Fibroblast of pulmonary artery (primary cell): ENCODE measurements at places on chromosomes 5 and 9.
A peak's percentile ranks its signal among the peaks of the same experiment; 100 is the strongest.

GRCh38 chr5:81542242-81542641, 148.3 kb upstream of the ACOT12 start:
- DNase-seq, result no peak

GRCh38 chr5:154351566-154351965, 94.2 kb upstream of the SAP30L start:
- no peak for DNase-seq

DNA sequence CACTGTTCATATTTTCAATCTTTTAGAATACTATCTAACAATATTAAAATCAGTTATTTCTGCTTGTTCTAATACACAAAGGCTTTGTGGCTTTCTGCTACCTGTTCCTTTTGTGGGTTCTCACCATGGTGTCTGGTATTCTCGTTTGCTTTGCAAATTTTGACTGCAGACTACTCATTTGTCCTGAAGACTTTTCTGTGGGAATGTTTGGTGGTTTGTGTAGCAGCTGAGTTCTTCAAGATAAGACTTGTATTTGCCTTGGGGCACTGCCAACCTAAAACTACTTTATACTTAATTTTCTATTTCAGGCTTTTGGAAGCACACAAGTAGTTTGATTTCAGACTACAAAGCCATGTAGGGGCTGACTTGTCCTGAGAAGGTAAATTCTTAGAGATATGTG, 11.1 kb downstream of the IL33 start:
- DNase-seq, result peak; percentile 85

GRCh38 chr5:135582099-135582781, 3.4 kb upstream of the CXCL14 start:
- DNase-seq, result no peak

GRCh38 chr9:28650327-28650726, 1077.0 kb upstream of the C9orf72 start:
- DNase-seq, result no peak

GRCh38 chr5:43533646-43534045, 18.7 kb upstream of the C5orf34 start:
- no peak for DNase-seq

DNA sequence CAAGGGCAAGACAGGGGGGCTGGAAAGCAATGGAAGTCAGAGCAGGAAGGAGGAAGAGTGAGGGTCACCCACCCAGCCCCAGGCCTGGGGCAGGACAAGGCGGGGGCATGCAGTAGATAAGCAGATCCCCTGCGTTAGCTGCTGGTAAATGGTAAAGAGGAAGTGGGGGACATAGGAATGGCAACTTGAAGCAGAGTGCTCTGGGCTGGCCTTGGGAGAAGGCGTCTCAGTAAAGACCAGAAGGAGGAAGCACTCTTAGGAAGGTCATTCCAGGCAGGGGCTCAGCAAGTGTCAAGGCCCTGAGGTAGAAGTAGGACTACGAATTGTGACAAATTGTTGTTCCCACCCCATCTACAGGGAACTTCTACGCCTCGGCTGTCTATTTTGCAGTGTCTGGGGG, 15.1 kb downstream of the TCOF1 start:
- no peak for DNase-seq

GRCh38 chr5:72152545-72152944, 45.3 kb downstream of the MAP1B start:
- DNase-seq, result no peak

DNA sequence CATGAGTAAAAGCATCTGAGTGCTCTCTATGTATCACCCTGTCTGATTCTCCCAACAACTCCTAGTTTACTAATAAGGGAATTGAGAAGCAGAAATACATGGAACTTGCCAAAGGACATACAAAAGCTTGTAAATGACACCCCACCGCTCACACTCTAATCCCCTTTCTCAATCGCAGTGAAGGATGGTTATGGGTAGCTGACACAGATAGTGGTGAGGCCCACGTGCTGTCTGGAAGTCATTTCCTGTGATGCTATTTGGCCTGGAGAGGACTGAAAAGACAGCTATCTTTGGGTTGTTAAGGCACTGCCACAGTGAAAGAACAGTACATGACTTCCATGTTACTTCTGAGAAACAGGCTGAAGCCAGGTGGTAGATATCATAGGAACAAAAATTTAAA, 117.0 kb downstream of the GLIS3 start:
- DNase-seq, result no peak

GRCh38 chr9:115513148-115513547, 395.2 kb upstream of the TNC start:
- no peak for DNase-seq

GRCh38 chr5:89844548-89844947, 565.0 kb downstream of the CETN3 start:
- DNase-seq, result no peak

- peak; percentile 91 for DNase-seq
These were observed 34.7 kb downstream of the LMNB1 start for GRCh38 chr5:126811515-126812198.

- DNase-seq, result no peak
These were observed 74.6 kb downstream of the GOLPH3 start for GRCh38 chr5:32099486-32100035.

DNA sequence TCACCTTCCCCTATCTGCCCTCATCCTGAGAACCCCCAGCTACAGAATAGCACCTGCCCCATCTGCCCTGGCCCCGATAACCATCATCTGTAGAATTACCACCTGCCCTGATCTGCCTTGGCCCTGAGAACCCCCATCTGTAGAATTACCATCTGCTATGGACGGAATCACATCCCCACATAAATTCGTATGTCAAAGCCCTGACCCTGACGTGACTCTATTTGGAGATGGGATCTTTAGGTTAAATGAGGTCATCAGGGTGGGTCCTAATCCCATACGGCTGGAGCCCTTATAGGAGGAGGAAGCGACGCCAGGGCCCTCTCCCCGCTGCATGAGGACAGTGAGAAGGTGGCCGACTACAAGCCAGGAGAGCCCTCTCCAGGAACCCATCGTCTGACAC, 32.6 kb downstream of the SARDH start:
- no peak for DNase-seq

DNA sequence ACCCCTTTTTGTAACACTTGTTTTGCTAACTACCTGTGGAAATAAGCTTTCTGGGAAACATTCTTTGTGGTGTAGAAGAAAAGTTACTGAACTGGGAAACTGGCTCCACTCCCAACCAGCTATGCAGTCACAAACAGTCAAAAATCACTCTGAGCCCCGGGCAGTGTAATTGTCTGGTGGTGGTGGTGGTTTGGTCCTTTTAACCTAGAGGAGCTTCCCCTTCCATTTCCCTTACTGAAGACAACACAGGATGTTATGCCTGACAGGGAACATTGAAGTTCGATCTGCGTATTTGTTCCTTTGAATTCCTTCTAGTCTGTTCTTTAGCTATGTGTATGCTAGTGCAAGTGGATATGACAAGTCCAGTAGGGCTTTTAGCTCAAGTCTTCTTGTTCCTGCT, 56.8 kb upstream of the TBCA start:
- DNase-seq, result no peak

DNA sequence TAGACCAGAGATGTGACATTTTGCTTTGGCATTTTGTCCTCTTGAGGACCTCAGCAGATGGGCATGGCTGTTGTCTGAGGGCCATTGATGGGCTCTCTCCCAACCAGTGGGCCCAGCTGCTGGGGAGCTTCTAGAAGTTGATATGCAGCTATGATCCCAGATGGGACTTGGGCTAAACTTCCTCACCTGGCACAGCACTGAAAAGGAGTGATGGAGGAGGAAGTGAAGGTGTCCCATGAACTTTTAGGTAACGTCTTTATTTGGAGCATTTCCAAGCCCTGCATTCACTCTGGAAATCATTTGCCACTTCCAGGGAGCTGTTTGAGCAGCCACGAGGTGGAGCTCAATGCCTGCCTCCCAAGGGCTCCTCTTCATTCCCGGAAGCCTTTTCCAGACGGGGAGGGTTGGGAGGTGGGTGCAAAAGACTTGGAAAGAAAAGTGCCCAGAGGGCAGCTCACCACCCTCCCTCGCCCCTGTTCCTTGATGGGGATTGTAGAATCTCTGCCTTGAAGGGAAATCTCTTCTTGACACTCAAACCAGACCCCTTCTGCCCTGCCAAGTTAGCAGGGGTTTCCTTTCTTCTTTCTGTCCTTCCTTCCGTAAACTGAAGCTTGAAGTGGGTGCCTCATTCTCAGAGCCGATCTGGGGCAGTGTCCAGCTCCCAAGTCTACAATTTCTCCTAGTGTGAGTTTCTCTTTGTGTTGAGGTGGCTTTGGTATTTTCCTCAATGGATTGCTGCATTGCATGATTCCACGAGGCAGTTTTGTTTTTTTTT, 18.1 kb upstream of the NEUROG1 start:
- DNase-seq, result peak; percentile 14

DNA sequence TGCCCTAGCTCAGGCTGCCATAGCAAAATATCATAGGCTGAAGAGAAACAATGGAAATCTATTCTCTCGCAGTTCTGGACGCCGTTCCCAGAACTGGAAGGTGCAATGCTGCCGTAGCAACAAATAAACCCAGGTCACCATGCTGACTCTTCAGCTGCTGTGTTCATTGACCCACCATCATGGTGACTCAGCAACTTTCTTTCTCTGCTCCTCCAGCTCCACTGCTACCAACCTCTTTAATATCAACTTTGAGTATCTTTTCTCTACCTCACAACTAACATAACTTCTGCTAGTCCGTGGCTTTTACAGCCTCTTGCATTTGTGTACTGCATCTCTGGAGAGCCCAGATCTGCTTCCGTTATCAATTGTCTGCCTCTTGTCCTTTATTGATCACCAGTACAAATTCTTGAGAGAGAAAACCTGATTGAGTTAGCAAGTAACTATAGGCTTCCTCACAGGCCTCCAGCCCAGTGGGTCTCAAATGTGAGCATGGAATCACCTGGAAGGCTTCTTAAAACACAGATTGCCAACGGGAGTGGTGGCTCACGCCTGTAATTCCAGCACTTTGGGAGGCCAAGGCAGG, 47.3 kb upstream of the SLC30A5 start:
- no peak for DNase-seq

DNA sequence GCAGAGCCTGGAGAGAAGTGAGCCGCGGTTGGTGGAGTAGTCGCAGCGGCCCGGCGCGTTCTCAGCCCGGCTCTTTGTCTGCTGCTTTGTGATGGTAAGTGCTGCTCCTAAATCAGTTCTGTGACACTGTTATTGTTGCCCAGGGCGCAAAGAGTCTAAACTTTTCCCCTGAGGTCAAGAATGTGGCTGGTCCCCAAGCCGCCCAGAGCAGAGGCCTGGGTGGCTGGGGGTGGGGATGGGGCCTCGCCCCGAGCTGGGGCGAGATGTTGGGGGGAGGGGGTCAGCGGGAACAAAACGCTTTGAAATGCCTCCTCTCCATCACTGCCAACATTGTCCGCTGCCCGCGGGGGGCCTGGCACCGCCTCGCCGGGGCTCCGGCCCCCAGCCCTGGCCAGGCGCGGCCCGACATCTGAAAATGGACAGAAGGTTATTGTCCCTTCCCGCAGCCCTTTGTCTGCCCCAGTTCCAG, 11.7 kb upstream of the CERCAM start:
- no peak for DNase-seq

- DNase-seq, result no peak
These were observed 41.1 kb upstream of the SELENOP start for GRCh38 chr5:42852826-42853225.

- DNase-seq, result no peak
These were observed 4.3 kb downstream of the EEIG1 start for GRCh38 chr9:127976498-127976897.

- DNase-seq, result peak; percentile 59
These were observed 63.6 kb downstream of the CCDC192 start for GRCh38 chr5:127766676-127767335.

- DNase-seq, result no peak
These were observed 17.0 kb downstream of the HRH2 start for GRCh38 chr5:175674731-175675346.

- no peak for DNase-seq
These were observed 20.8 kb upstream of the COL15A1 start for GRCh38 chr9:98922721-98923435.

DNA sequence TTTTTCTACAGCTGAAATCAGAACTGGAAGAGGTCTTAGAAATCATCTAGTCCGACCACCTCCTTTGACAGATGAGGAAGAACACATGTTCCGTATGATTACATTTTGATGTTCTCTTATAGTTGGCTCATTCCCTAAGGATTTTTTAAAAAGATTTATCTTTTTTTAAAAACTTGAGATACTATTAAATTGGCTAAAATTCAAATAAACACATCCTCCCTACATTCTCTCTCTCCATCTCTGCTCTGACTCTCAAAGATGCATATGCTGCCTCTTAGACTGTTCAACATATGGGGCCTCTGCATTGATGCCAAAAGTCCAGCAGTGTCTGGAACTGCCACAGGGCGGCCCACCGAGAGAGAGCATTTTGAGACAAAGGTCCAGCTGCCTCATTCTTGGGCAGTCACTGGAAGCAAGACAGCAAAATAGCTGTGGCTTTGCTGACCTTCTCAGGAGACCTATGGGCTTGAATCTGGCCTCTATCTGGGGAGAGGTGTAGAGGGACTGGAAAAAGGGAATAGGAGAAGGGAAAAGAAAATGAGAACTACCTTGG, 12.8 kb upstream of the TSSK1B start:
- peak; percentile 13 for DNase-seq

DNA sequence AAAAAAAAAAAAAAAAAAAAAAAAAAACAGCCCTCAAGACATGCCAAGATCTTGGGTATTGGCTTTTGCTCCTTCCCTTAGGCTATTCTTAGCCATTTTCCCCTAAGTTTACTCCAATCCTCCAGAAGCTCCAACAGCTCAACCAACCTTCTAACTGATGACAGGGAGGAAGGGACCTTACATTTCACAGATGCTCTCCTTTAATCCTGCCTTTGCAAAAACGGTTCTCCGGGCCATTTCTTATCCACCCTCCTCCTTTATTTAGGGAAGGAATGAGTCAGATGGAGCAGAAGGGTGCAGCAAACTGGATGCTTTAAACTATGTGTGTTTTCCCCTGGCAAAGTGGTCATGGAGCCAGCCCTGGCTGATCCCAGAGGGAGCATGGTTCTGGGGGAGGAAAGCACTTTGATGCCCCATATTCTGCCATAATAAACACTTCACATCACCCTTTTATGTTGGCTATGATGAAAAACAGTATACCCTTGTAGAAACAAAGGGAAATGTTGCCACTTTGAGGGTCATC, 369.4 kb upstream of the DMAC1 start:
- no peak for DNase-seq

DNA sequence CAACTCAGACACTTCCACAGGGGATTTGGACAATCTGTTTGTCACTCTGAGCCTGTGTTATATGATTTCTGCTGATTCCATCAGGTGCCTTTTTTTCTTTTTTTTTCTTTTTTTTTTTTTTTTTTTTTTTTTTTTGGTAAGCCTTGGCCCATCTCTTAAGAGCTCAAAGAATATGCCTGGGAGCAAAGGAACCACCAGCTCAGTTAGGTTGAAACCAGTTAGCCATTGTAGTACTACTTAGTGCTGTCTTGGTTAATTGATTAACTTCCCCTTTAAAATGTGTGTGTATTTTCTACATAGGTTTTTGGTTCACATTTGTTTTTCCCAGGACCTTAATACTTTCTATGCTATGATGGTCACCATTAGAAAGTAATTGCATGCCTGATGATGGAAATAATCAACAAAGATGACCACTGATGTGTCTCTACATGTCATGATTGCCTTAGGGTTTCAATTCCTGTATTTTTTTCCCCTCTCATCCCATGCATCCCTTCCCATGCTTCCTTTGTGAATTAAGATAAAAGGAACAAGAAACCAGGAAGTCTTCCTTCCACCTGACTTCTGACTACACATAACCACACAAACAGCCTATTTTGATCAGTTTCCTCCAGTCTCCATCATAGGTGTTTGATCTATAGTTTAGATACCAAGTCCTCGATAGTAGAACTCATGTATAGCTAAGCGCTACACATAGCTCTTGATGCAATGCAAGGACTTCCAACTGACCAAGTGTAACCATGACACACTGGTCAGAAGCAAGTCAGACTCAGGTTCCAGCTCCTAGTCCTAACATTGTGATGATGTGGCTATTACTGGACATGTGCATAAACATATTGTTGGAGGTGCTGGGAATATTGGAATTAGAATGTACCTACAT, 306.1 kb downstream of the EFNA5 start:
- DNase-seq, result no peak
